ENCODE measurements at places on chromosomes 5 and 9.
A peak's percentile ranks its signal among the peaks of the same experiment; 100 is the strongest.

DNA sequence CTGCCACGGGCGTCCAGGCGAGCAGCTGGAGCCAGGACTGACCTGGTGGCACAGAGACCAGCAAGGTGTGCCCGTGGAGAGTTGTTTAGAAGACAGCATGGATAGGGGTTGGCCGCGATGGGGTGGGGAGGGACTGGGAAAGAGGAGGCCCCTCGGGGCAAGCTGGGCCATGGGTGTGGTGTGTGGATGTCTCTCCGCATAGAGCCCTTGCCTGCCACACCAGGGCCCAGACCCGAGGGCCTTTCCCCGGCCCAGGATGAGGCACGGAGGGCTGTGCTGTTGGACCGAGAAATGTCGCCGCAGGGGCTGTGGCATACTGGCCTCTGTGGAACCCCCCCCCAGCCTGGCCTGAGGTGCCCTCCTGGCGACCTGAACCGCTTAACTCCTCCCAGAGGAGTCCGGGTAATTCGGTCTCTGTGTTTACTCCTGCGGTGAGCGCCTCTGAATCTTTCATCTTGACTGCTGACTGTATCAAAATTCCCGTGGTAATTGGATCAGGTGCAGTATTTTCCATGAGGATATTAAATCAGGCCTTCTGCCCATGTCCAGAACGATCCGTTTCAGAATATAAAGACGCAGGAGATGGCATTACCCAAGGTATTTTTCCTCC lies 22.5 kb upstream of the LAMC3 start:
- DNase-seq = no peak

GRCh38 chr5:121033334-121033733 lies 569.2 kb downstream of the PRR16 start:
- DNase-seq = no peak

DNA sequence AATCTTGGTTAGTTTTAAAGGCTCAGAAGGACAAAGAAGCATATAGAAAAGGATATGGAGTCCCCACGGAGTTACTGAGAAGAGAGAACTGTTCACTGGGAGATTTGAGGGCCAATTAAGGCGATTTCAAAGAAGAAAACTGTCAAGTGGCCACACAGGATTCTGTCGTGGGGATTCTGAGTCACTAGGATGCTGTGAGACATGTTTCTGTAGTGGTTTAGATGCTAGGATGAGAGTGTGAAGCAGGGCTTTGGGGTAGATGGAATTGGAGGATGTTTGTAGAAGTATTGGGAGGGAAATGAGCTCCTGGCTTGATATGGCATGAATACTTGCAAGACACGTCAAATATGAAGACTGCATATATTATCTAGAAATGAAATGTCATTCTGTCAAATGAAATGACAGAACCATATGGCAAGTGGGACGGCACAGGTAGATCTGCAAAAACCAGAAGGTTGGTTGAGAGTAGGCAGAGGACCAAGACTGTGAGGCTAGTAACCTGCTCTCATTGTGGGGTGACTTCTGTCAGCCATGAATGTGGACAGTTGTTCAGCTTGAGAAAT lies 136.3 kb upstream of the SPRY4 start:
- DNase-seq = no peak

DNA sequence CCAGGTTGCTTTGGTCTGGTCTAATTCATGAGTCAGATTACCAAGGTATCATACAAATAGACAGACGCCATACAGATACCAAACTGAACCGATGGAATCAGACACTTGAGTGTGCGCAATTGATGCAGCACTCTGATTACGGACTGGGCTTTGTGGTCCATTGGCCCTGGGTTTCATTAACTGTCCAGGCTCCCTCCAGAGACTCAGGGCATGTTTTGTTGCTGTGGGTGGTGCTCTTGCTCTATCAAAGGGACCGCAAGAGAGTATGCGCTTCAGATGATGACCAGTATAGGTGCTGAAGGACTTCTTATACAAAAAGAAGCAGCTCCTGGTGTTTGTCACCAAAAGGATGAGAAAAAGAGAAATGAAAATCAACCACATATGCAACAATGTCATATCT lies 36.9 kb upstream of the ANKRD55 start:
- DNase-seq = no peak

- DNase-seq = no peak
These were observed 150.8 kb downstream of the SLIT3 start for GRCh38 chr5:169150108-169150507.

DNA sequence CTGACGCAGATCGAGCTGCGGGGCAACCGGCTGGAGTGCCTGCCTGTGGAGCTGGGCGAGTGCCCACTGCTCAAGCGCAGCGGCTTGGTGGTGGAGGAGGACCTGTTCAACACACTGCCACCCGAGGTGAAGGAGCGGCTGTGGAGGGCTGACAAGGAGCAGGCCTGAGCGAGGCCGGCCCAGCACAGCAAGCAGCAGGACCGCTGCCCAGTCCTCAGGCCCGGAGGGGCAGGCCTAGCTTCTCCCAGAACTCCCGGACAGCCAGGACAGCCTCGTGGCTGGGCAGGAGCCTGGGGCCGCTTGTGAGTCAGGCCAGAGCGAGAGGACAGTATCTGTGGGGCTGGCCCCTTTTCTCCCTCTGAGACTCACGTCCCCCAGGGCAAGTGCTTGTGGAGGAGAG lies 4.6 kb upstream of the PHYHD1 start:
- DNase-seq = peak; percentile 77

DNA sequence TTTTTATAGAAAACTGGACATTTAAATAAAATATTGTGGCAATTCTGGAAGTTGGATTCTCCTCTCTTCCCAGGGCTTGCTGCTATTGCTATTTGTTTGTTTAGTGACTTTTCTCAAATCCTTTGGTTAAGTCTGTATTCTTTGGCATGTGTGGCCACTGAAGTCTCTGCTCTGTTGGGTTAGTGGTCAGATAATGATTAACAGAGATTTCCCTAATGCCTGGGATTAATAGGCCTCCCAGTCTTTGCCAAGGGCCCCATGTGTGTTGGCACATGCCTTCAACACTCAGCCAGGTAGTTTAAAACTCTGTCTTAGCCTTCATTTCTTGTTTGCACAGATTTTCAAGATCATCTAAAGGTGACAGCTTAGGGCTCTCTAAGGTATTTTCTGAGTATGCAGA lies 92.8 kb upstream of the EPB41L4A start:
- no peak for DNase-seq

DNA sequence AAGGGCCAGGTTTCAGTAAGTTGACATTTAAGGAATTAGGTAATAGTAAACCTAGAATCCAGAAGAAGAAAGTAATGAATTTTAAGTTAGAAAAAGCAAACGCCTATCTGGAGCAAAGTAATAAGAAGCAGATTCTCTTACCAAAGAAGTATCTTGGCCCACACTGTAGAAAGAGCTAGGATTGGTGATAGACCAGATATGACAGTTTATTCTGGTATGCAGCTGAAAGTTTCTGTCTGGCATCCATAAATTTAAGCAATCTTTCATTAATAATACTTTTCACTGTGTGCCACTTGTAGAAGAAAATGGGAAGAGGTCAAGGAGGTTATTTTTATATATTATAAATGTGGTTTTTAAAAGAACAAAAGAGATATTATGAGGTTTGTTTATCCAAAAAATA lies 3.0 kb downstream of the RECK start:
- DNase-seq = no peak

DNA sequence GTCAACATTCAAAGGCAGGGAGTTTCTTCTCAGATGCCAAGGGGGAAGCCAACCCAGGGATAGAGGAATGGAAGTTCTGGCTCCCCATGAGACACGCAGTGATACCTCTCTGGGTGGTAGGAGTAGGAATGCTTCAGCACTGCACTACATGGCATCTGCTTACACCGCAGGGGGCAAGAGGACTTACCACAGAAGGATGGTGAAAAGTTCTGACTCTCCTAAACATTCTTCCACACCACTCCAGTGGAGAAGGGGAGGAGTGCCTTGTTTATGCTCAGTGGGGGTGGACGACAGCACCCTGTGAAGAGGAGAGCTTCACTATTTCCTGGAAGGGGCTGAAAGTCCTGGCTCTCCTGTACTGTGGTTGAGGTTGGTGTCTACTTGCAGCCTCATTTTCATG lies 1011.3 kb upstream of the WWC1 start:
- no peak for DNase-seq

DNA sequence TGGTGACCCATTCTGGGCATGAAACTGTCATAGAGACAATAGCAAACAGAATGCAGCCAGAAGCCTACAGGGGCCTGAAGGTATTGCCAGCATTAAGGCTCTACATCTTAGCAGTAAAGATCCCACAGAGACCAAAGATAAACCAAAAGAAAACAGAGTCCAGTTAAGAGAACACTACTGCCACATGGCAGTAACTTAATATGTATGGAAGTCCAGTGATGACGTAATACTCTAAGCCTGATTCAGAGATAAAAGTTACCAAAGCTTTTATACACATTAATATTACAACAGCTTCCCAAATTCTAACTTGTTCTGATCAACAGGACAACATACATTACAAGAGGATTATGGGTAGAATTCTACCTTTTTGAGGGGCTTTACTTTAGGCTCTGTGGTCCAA lies 371.5 kb downstream of the PRELID2 start:
- no peak for DNase-seq

GRCh38 chr5:80234116-80234948 lies 21.5 kb downstream of the SERINC5 start:
- DNase-seq = no peak

DNA sequence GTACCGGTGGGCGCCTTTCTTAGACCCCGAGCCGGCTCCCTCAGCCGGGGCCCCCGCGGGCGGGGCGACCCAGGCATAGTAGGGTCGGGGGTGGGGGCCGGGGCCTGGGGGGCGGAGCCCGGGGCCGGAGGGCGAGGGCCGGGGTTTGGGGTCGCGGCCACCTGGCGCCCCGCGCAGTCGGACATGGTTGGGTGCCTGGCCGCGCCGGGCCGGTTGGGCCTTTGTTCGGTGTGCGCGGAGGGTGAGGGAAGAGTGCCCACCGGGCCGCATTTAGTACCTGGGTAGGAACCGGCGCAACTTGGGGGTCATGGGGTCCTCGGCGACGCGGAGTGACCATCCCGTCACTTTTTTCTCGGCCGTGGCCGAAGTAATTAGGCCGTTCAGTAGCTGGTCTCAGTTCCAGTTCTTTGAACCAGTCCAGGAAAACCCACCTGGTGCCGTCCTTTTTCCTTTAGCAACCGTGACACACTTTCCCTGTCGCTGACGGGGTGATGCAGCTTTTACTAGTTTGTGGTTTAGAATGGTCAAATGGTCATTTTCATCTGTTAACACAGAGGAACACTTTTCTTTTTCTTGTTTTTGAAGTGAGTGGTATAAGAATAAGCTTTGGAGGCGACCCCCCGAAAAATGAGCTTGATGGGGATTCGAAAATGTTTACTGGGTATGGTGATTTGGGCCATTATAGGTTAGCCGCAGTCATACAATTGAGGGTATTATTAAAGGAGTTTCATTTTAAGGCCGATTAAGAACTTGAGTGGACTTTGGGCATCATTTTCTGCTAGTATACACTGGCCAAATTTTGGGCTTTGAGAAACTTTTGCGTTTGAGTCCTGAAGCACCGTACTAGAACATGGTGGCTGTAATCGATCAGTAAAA lies 589 bp downstream of the CKS2 start:
- DNase-seq = peak; percentile 61

DNA sequence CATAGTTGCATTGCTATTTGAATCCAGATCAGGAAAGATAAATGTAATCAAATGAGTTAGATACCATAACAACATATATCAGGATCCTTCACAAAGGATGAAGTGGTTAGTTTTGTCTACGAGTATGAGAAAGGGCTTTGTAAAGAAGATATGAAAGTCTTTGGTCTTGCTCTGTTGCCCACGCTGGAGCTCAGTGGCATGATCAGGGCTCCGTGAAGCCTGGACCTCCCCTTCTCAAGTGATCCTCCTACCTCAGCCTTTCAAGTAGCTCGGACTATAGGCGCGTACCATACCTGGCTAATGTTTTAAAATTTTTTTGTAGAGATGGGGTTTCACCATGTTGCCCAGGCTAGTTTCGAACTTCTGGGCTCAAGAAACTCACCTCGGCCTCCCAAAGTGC lies 1.8 kb downstream of the SMC5 start:
- no peak for DNase-seq

DNA sequence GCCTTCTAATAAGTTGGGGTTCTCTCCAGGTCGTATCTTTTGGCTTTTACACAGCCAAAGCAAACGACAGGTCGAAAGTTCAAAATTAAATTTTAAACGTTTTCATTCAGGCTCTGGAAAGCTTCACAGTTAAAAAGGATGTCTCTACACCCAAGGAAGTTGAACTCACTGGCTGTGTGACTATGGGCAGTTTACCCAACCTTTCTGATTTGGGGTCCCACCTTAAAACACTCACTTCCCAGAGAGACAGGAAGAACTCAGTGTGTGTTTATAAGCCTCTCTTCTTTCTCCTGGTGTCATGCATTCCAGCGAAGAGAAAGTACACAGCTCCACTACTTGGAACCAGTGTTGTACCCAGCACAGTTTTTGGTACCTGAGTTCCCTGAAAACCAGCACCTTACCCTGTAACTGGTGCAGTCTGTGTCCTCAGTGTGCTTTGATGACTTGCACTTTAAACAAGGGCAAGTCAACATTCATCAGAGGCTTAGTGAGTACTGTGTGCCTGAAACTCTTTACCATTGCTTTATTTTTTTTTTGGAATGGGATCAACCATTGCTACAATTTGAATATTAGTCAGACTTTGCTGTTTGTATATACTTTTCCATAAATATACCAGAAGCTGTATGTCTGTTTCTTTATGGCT lies 1.7 kb downstream of the SRD5A1 start:
- no peak for DNase-seq

GRCh38 chr5:92912283-92912682 lies 668.7 kb downstream of the NR2F1-AS1 start:
- DNase-seq = no peak

DNA sequence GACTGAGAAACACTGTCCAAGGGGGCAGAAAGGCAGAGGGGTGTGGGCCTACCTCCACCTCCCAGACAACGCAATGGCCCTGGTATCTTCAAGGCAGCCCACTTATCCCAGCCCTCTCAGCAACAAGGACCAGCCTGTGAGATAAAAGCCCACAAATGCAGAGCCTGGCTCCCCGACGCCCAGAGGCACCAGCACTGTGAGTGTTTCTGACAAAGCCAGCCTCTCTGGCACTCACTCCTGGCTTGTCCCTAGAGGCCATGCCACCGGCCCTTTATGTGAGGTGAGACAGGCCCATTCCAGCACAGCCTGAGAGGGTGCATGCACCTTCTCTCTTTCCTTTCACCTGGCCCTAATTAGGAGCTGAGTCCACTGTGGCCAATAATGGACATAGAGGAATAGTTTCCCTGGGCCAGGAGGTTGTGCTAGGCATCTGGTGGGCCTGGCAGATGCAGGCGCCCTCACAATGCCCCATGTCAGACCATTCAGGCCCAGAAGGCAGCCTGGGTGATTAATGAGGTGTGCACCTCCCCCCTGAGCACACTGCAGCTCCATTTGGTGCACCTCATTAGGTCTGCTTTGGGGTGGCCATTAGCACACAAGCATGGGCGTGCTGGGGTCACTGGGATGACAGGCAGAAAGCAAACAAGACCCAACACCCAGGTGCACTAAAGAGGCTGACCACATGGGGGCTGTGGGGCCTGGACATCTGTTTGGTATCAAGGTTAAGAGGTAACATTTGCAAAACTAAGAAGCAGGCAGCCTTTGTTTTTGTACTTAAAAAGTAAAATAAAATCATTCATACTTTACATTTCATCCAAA lies 176.0 kb downstream of the MED10 start:
- DNase-seq = no peak

Measured in lower lobe of right lung (tissue), 2 donors.